ENCODE measurements at places on chromosomes 7 and 10.

DNA sequence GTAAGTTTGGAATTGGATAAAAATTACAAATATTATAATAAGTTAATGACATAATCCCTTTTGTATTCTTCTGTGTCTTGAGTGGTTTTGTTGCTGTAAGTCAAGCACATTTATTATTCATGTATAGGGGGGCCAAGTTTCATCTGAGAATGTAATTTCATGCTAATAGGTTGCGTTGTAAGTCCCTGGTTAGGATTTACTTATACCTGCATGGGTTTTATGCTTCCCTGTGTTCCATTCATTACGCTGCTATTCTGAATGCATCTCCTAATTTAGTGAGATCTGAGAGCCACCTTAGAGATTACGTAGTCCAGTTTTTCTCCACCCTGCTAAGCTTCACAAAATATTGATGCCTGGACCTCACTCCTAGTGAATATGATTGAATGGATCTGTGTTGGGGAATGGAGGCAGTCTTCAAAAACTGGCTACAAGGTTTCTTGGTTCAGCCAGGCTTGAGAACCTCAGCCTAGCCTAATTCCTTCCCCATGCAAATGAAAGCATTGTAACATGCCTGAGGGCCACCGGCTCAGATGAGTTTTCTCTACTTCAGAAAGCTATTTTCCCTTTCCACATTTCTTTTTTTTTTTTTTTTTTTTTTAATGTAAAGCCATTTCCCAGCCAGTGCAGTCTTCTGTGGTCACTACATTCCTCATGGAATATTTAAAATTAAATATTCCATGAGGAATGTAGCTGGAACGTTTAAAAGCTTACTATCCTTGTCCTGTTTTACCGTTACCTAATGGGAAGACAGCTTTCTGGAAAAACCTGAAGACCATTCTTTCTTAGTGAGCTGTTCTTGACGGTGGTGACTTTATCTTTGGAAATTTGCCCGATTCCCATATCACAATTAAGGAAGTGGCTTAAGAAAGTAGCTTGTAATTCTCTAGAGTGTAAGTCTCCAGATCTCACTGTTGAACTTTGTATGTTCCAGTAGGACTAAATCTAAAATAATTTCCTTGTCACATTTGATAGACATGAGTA is 16.0 kb downstream of the PAPSS2 start:
- DNase-seq: no peak

GRCh38 chr7:124692425-124692824 is 73.2 kb downstream of the GPR37 start:
- no peak for DNase-seq

- no peak for DNase-seq
Measured at GRCh38 chr10:99353182-99353581, 24.0 kb downstream of the CNNM1 start.

- DNase-seq: no peak
Measured at GRCh38 chr7:87110778-87111177, 41.5 kb upstream of the DMTF1 start.

DNA sequence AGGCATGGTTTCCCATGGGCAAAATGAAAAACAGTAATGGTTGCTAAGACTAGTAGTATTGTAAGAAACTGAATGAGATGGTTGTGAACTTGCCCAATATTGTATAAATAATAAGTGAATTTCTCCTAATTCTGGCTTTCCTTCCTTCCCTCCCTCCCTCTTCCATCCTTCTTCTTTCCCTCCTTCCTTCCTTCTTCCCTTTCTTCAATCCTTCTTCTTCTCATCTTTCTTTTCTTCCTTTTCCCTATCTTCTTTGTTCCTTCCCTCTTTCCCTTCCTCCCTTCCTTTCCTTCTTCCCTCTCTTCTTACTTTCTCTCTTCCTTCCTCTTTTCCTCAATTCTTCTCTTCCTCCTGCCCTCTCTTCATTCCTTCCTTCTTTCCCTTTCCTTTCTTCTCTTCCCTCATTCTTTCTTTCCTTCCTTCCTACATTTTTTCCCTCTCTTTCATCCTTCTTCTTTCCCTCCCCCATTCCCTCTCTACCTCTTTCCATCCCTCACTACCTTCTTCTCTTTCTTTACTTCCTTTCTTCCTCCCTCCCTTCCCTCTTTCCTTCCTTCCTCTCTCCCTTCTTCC is 4.1 kb upstream of the VWC2 start:
- DNase-seq: no peak

DNA sequence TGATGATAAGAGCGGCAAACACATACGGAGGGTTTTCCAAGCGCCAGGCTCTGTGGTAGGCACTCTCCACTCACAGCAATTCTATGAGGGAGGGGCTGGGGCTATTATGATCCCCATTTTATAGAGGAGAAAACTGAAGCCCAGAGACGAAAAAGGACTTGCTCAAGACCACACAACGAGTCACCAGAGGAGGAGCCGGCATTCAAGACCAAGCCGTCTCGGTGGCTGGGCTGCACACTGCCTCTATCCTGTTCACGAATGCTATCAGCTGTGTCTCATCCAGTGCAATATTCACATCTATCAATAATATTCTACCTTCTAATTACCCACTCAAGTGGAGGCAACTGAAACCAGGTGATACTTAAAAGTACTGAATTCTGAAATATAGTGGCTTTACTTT is 67.8 kb upstream of the NMT2 start:
- no peak for DNase-seq

GRCh38 chr7:82549616-82550285 is 106.2 kb upstream of the CACNA2D1 start:
- no peak for DNase-seq

DNA sequence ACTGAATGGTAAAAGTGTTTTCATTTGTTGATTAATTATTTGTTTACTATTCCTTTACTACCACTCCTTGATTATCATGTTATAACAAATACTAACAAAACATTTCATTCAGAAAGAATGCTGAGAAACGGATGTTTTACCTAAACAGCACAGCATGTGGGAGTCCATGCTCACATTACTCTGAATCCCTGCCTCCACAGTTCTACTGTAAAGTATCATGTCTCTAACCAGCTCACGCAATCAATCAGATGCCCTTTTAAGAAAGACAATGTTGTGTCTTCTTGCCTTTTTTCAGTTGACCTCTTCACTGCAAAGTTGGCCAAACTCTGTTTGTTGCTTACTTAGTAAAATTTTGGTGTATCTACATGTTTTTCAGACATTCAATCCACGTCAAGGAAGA is 232.5 kb upstream of the MDFIC start:
- DNase-seq: no peak

DNA sequence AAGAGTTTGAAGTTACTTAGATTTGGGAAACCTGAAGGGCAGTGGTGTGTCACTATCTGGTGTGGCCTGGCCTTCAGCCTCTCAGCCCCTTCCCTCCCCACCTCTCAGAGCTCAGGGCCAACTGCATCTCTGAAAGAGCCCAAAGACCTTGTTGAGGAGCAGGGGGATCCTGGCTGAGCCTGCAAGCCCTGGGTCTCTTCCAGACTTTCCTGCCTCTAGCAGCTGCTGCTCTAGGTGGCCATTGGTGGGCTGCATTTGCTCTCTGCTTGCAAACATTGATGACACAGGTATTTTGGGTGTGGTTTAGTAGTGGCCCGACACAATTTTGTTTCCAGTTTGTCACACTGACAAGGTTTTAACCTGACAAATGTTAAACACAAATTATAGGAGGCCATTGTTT is 3.1 kb upstream of the UPP1 start:
- no peak for DNase-seq

DNA sequence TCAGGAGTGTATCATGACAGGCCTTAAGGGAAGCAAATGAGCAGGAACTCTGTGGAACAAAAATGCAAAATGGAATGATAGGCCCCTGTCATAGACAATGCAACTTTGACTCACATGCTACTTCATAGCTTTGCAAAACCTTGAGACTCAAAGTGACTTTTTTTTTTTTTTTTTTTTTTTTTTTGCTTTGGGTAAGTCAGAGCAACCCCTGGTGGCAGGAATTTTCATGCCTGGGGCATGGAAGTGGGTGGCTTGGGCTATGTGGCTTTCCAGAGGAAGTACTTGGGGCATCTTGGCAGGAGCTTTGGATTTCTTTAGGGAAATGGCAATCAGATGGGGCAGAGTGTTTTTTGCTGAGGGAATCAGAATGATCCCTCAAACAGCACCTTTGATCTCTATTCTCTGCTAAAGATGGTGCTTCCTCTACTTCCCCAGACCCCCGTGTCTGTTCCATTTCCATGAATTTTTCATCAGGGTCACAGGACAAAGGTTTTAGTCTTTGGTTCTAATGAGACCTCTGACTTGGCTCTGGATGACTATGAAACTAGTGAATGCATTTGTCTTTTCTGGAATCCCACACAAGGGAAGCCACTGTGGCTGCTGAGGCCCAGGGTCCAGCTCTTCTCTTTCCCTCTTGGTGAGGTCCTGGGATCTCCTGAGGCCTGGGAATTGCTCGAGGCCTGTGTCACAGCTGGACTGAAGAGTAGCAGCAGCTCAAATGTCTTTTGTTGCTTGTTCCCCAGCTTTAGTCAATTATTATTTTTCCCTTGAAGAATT is 62.8 kb downstream of the TACC2 start:
- no peak for DNase-seq

DNA sequence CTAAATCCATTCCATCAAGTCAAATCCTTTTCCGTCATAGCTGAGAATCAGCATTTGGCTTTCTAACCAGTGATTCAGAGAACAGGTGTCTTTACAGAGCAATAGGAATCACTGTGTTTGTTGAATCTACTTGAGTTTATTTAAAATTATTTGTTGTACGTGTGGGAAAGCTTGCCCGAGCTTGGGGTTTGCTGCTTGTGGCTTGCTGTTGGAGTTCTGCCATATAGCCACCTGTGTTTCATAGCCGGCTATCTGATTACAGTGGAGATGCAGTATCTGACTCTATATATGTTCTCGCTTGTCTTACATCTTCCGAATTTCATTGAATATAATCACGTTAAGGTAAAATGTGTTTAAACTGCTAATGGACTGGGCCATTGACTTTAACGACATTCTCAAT is 274.3 kb upstream of the MKI67 start:
- no peak for DNase-seq

- DNase-seq: no peak
Measured at GRCh38 chr10:2478656-2479055, 588.7 kb upstream of the PFKP start.

DNA sequence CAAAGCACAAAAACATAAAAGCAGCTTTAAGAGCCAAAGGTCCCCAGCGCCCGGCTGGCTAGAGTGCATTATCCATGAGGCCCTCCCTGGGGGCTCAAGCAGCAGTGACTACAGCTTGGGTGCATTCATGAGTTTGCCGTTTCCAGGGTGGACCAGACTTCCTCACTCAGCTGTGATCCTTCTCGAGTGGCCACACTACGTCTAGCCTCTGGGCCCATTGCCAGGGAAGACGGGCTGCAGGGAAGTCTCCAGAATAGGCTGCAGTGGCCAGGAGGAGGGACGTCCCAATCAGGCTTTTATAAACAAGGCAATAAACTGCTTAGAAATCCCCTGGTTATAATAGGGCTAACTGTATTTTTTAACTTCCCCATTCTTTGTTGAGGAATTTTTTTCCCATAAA is 89.4 kb upstream of the C1QL3 start:
- DNase-seq: no peak

GRCh38 chr10:7130191-7130911 is 280.5 kb downstream of the SFMBT2 start:
- DNase-seq: no peak

GRCh38 chr7:114923403-114923713 is 1.5 kb downstream of the MDFIC start:
- no peak for DNase-seq

- no peak for DNase-seq
Measured at GRCh38 chr7:7114575-7115291, 67.6 kb upstream of the C1GALT1 start.

DNA sequence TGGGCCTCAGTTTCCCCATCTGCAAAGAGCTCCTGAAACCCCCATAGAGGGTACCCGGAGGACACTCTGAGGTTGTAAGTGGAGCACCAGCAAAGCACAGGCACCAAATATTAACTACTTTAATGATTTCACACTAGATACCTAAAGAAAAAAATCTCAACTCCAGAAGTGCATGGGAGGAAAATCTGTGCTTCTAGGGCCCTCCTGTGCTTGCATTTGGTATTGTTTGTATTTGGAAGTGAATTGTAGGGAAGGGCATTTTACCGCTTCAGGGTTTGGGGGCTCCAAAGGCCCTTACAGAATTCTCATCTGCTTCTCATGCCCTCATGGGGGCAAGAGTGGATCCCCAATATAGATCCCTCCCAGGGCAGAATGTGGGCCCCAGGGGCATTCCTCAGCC is 22.4 kb upstream of the DRGX start:
- no peak for DNase-seq

DNA sequence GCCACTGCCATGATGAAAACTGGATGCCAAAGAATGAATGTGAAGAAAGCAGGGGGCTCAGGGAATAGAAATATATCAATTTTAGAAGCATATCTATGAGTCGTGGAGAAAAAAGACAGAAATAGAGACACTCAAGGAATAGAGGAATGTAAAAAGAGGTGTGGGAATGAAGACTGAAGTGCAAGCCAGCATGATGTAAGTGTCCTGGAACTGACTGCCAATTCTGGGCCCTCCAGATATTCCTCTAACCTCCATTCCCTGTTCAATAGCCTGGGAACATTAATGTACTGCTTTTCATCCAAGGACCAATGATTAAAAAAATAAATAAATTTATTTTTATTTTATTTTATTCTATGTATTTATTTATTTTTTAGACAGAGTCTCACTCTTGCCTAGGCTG is 40.6 kb downstream of the NEBL start:
- DNase-seq: no peak

DNA sequence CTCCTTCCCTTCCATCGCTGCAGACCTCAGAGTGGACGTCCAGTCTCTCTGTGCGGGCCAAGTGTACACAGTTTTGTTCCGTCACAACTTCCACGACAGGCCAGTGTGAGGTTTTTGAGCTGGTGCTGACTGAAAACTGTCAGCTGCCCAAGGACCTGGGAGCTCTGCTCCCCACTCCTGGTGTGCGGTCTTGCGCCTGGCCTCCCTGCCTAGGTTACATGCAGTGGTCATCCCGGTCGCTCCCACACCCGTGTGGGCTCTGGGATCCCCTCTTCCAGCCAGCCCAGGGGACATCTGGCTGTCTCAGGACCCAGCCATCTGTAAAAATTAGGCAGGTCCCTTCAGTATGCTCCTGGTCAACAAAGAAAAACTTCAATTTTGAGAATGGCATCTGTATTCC is 127.5 kb downstream of the VIPR2 start:
- no peak for DNase-seq

DNA sequence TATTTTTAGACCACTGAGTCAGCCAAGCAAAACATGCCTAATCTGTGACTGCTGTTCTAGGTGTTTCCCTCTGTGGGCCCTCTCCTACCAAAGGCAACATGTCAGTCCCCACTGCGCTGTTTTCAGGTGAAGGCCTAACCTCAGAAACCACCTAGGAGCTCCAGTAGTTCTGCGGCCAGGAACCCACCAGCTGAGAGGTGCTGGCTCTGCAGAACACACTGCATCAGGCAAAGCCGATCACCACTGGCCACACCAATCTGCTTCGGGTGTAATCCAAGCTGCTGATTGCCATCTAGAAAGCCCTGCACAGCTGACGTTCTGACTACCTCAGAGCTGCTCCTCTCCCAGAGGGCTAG is 14.9 kb downstream of the CAMK2G start:
- peak; percentile 49 for DNase-seq

- no peak for DNase-seq
Measured at GRCh38 chr7:45225948-45226335, 68.4 kb downstream of the RAMP3 start.
